ENCODE measurements at places on chromosomes 11 and 22. TPM values are rescaled to one million over a fixed set of nuclear protein-coding genes. Genes with fewer than 3 reads are reported as not detected.

Gene FGF4
- total RNA-seq, result not detected

Gene TCIRG1
- 72.3 TPM for total RNA-seq

Gene CNTF
- 1.8 TPM for total RNA-seq

Gene RIMBP3C
- total RNA-seq, result under 0.01 TPM

Gene MS4A6E
- not detected for total RNA-seq

Gene DRD4
- not detected for total RNA-seq

Gene GAL3ST1
- total RNA-seq, result not detected

Gene BAD
- total RNA-seq, result 68.2 TPM

Gene EMID1
- total RNA-seq, result not detected

Gene MOV10L1
- total RNA-seq, result 14.9 TPM

Gene TENM4
- 2.3 TPM for total RNA-seq

Gene GAB4
- total RNA-seq, result not detected

Gene MPPED1
- not detected for total RNA-seq

Gene CBX7
- total RNA-seq, result 1.3 TPM

Measured in epithelial cell of umbilical artery (primary cell).